Naive thymus-derived CD4-positive, alpha-beta T cell (primary cell): ENCODE measurements at places on chromosomes 6 and 20. TPM values are rescaled to one million over a fixed set of nuclear protein-coding genes. Genes with fewer than 3 reads are reported as not detected.

DNA sequence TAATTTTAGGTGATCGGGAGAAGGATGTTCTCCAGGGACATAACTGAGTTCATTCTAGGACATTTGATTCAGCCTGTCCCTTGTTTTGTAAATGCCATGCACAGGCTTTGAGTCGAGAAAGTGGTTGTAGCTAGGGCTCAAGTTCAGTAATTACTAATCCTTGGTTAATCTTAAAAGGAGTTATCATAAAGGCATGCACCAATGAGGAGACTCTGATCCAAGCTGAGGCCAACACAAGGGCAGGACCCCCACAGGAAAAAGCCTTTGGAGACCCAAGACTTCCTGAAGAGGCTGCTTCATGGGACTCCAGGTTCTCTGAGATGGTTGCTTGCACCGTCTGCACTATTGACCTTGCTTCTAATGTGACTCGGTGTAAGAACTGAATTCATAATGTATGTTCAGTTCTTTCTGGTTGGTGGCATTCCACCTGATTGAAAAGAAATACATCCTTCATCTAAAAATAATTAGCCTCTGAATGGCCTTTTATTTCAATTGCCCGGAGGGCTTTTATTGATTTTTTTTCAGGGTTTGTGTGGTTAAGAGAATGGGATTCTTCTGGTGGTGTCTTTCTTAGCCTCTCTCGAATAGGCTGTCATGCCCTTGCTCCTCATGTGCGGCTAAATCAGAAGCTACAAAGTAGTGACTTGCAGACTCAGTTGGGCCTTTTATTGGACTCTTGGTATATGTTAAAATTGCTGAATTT is 201.7 kb upstream of the PLCB4 start:
- DNase-seq: no peak

GRCh38 chr6:14703586-14703985 is 542.3 kb upstream of the JARID2 start:
- no peak for DNase-seq

DNA sequence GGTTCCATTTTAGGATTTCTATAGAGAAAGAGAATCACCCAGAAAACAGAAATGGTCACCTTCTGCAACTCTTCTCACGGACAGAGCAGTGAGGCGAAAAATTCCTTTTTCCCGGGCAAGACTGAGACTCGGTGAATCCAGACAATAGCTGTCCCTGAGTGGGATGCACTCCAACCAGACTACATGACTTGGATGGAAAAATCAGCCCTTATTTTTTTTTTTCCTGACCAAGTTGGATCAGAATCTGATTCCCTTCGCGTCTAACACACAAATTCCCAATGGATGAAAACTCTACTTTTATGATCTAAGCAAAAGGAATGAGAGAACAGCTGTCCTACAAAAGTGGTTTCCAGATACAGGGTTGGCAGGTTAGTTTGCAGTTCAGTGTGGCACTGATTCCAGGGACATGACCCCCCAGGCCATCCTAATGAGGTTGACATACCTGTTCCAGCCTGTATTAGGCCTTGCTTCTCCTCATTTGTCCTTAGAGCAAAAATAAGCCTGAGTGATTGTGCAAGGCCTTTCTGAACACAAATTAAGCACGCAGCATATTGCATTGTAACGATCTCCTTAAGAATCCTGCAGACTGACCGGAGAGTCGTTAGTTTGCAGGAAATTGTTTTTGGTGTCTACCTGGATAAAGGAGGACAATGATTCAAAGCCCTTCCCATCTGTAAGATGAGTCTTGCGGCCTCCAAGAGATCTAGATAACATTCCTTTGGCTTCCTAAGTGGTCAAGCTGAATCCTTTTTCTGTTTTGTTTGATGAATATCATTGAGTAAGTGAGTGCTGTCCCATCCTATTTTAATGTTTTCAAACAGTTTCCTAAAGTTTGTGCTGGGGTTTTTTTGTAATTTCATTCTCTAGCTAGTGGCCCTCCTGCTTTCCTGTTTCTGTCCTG is 1.5 kb upstream of the NEDD9 start:
- DNase-seq: no peak

DNA sequence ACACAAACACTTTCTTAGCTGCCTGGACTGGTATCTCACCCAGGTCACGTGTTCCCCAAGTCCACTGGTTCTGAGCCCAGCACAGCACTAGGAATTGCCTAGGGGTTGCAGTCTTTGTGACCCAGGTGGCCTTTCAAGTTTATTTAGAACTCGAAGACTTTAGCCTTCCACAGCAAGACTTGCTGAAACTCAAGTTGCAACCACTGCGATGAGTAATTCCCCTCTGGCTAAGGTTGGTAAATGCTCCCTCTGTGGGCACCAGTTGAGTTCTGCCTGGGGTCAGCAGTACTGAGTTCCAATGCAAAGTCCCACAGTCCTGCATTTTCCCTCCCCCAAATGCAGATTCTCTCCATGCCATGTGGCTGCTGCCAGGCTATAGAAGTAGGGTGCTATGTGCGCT is 77.6 kb upstream of the MOCS1 start:
- DNase-seq: no peak

GRCh38 chr6:134934793-134935485 is 15.0 kb downstream of the ALDH8A1 start:
- no peak for DNase-seq

DNA sequence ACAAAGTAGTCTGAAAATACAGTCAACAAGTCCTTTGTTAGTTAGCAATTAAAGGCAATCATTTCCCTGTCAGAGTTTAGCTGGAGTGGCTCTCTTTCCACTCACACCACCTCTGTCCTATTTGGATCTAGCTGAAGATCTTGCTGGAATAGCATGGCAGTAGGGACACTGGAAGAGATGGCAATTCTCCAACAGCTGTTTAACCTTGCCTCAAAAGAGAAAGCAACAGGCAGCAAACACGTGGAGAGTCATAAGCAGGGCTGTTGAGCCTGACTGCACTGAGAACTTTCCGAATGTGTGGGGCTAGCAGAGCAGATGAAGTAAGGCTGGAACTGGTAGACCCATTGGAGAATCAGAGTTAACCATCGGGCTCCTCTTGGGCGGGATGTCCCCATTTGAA is 38.0 kb upstream of the PRSS35 start:
- no peak for DNase-seq

DNA sequence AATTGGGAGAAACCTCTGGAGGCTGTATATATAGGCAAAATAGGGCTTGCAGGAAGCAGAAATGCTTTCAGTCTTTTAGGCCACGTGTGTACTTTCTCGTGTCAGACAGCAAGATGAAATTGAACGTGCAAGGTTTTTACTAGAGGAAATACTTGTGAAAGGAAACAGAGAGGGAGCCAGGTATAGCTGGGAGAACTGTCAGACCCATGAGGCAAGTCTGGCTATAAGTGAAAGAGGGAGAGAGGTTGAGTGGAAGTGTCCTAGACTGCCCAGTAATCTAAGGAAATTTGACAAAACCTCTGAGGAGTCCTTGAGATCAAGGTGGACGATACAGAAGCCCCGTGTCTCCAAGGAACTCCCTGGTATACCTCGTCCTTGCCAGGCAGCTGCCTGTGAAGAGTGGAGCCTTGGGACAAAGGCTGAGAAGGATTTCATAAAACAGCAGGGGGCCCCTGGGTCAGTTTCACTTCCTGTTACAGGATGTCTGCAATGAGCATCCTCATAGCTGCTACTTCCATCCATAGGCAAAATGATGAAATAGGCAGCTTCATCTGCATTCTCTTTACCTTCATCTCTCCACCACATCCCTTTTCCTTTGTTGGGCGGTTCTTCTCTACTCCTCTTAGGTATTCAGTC is 114.4 kb upstream of the MAP3K7 start:
- DNase-seq: no peak

- no peak for DNase-seq
Measured at GRCh38 chr6:54071821-54072340, 39.4 kb upstream of the MLIP start.

DNA sequence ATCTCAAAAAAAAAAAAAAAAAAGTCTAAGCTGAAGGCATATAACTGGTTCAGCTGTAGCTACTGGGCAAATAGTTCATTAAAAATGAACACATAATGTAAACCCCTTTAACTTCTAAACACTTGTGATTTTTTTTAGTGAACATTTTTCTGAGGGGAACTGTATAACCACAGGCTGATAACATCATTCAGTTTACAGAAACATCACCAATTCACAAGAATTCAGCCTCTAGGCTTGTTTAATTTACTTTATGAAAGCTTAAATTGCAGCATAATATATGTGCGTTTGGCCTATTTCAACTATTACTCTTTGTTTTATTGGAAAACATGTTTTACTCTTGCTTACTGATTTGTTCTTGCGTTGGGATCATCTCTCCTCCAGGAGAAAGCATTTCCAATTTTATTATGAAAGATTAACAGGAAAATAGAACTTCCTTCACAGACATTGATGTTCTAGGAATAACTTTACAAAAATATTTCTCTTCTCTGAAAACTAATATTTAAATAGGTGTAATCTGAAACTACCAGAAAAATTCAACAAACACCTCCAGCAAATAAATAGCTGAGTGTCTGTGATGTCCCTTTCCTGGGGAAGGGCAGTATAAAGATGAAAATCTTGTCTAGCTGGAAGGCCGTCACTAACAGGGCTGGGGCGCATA is 284.5 kb downstream of the UST start:
- no peak for DNase-seq

GRCh38 chr20:24490598-24490997 is 21.2 kb downstream of the SYNDIG1 start:
- no peak for DNase-seq

DNA sequence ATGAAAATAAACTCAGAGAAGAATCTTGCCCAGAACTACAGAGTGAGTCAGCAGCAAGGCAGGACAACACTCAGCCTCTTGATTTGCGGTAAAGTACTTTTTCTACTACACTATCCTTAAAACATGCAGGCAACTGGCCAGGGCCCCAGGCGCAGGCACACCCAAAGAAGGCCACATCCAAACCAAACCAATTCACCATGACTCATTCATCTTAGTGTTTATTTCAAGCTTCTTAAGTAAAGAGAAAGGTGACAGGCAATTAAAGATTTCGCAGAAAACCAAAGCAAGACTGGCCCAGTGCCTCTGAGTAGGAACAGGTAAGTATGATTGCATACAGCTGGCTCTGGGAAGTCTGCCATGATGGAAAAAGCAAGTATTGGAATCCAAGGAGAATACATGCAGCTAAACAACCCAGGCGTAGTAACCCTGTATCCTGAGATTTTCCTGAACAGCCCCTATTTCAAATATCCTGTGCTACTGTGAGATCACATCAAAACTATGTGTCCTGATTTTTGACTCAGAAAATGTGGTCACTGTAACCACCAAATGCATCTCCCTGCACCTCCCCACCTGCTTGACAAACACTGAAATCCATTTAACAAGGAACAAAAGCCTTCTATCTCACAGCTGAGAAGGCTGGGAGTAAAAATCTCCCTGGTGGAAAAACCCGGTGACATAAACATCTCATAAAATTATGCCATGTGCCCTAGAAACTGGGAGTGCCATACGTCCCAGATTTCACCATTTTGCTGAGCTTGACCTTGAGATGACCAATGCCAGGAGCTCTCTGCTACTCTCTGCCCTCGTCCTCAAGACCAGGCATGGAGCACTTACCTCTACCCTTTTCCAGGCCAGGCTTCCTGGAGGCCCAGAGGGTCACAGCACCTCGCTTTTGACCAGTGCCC is 12.4 kb downstream of the WFDC3 start:
- DNase-seq: no peak

GRCh38 chr20:31602779-31603441 is 2.2 kb upstream of the ID1 start:
- DNase-seq: no peak

DNA sequence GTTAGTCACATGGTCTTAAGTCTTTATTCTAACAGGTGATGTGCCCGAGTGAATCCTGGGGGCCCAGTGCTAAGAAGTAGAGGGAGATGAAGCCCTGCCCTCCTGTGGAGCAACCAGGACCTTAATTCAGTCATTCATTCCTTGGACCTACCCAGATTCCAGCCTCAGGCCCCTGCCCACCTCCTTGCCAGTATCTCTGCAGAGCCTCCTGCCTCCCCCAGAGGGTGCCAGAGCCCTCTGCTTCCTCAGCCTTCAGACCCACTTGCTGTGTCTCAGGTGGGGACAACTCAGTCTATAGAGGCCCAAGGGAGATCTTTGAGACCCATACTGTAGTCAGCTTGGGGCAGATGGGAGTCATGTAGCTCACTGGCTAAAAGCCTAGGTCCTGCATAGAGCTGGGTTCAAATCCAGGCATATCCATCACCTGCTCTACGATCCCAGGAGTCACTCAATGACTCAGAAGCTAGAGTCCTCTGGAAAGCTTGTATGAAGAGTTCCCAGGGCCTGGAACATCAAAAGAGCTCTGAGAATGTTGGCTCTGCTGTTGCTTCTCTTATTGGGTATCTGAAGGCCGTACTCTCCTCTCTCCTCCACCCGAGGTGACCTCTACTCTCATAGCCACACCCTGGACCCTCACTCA is 3.9 kb upstream of the SIGLEC1 start:
- peak; percentile 9 for DNase-seq

- DNase-seq: no peak
Measured at GRCh38 chr6:136113736-136114173, 136.4 kb downstream of the MTFR2 start.

DNA sequence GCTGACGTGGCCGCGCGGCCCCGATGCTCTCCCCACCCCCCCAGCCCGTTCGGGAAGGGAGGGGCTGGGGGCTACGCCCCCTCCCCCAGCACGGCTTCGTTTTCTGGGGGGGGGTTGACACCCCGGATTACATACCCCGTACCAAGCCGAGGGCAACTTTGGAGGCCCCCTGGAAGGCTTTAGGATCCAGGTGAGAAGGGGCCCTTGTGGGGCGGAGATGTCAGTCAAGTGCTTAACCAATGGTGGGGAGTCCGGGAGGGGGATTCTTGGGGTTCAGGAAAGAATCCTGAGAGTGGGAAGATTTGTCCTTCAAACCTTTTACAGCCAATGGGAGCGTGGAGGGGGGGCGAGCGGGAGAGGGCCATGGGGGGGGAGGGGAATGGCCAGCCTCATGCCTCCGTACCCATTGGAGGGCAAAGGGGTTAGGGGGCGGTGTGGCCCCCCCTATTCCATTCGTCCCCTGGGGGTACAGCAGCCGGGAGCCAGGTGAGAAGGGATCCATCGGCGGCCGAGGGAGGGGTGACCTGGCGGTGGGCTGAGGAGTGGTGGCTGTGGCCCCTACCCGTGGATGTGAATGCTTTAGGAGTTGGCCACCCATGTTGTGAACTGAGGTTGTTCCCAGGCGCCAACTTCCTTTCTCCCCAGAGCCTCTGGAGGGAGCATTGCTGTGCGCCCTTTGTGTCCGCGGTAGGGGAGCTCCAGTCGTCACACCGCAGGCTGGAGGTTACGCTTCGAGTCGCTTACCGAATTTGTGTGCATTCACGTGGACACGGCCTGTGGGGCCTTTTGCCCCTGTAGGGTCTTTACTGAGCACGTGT is 682 bp downstream of the BRD2 start:
- DNase-seq: peak; percentile 51

- DNase-seq: no peak
Measured at GRCh38 chr6:162777091-162777490, 49.3 kb downstream of the PACRG start.

FABP7 gene
- not detected for polyA plus RNA-seq

TRDN gene
- polyA plus RNA-seq: not detected

ECT2L gene
- polyA plus RNA-seq: 0.15 TPM

CBLN4 gene
- polyA plus RNA-seq: not detected

CGA gene
- not detected for polyA plus RNA-seq

PNPLA1 gene
- not detected for polyA plus RNA-seq

ZDHHC14 gene
- polyA plus RNA-seq: 0.74 TPM

SLC35B2 gene
- polyA plus RNA-seq: 24.5 TPM
